Activated naive CD4-positive, alpha-beta T cell treated with anti-CD3 and anti-CD28 coated beads for 36 hours (primary cell): ENCODE measurements at places on chromosomes 4 and X.

- DNase-seq = no peak
Measured at GRCh38 chrX:72143609-72143907, 11.8 kb upstream of the RTL5 start.

- no peak for DNase-seq
Measured at GRCh38 chr4:48967101-48967500, 19.0 kb upstream of the CWH43 start.

- no peak for DNase-seq
Measured at GRCh38 chrX:154063234-154063633, 34.3 kb downstream of the MECP2 start.

DNA sequence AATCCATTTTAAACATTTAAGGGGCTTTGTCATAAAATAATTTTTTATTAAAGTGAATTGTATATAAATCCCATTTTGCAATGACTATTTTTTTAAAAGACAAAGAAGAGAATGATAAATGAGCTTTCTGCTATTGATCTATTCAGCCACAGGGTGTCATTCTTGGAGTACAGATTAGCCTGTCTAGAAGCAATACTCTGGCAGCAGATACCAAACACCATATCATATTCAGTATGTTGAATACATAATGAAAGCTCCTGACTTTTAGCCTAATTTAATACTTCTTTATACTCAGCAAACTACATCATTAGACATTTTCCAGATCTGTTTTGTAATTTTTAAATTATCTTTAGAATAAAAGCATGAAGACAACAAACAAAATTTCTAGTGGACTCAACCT, 496.3 kb downstream of the PDGFC start:
- no peak for DNase-seq

DNA sequence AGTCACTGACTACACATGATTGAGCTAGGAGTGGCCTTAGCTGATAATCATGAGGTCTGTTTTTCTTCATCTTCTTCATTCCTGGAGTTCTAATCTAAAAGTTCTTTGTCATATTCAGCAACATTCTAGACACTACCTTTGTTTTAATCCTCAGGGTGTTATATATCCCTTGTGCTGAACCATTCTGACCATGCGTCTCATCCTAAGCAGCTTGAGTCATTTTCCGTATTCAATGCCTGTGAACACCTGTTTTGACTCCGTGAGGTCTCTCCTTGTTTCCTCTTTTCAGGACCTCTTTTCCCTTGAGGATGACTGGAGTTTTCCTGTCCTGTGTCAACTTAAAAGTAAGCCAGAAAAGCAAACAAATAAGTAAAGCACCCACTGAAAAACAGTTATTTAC, 597.9 kb downstream of the GBA3 start:
- no peak for DNase-seq

DNA sequence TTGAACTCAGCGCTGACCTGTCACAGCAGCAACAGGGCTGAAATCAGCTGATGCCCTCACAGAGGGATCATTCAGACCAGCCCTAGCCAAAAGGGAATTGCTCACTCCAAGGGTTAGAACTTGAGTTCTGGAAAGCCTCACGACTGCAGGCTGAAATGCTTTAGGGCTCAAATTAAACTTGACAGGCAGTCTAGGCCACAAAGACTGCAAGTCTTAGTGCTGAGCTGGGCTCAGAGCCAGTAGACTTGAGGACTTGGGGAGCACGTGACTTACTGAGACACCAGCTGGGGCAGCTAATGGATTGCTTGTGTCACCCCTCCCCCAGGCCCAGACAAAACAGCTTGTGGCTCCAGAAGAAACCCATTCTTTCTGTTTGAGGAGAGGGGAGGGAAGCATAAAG, 119.0 kb upstream of the SLC6A14 start:
- DNase-seq = no peak

GRCh38 chr4:55078987-55079386, 46.4 kb downstream of the KDR start:
- DNase-seq = no peak

- no peak for DNase-seq
Measured at GRCh38 chr4:14827111-14827510, 175.2 kb upstream of the CPEB2 start.

DNA sequence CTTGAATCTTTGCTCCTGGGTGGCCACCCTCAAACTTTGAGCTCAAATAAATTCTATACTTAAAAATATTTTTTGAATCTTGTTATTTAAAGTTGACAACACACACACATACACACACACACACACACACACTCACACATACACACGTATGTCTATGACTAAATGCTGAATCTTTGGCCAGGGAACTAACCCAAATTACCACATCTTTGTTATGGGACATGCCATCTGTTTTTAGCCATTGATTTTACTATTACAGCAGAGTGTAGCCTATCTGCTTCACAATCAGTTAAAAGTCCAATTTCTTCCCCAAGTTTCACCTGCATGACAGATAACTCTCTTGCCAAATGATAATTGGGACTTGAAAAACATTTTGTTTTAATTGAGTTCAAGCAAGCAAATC, 45.0 kb upstream of the USP46 start:
- no peak for DNase-seq

GRCh38 chr4:160265836-160266235, 1163.0 kb downstream of the RAPGEF2 start:
- no peak for DNase-seq

- no peak for DNase-seq
Measured at GRCh38 chr4:122967231-122967630, 44.8 kb upstream of the NUDT6 start.

DNA sequence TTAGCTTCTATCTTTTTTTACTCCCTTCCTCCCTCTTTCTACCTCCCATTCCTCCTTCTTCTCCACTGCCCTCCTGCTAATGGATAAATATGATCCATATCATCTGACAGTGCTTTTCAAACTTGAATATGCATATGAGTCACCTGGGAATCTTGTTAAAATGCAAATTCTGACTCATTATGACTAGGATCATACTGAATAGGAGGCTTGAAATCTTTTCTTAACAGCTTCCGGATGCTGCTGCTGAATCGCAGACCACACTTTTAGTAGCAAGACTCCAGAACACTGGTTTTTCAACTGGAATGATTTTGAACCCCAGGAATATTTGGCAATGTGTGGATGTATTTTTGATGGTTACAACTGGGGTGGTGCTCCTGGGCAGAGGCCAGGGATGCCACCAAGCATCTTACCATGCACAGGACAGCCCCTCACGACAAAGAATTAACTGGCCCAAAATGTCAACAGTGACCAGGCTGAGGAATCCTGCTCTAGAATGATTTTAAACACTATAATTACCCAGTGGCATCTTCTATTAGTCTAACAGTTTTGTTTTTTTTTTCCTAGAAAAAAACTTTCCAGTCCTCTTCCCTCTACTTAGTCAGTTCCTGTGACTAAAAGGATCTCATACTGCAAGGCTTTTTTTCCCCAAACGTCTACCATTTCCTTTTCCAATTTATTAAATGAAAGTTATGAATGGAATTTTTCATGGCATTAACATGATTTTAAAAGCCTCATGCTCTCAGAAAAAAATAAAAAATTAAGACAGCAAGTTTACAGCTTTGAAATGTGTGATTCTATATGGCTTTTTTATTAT, 10.6 kb upstream of the PYURF start:
- DNase-seq = no peak

DNA sequence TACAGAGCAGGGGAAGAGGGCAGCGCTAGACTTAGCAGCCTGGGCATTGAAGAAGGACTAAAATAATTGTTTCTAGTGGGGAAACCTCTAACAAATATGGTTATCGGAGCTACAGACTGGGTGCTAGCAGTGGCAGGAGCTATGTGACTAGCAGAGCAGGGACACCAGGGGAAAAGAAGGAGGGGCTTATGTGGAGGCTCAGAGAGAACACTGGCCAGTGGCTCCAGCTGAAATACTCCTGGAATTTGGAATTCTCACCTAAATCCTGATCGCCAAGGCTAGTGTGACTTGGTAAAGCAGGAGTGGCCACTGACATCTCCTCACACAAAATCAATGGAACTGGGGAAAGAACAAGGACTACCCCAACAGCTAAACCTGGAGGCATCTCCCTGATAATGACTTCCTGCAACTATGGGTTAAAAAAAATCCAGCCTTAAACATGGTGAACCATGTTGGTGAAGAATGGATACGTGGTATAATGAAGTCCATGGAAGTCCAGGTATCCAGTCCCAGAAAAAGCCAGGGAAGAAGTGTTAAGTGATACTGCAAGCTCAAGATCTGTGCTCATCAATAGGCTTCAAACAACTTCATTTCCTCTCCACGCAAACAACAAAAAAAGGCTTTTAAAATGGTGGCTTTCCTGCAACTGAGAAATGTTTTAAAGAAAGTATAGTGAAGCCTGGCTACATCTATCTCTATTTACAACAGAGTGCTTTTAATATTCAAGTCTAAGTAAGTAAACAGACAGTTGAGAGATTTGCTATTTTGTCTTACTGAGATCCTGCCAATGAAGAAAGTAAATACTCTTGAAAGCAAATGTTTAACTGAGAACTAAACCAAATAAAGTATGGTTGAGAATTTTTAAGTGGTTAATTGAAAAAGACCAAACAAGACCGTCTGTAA, 1.8 kb downstream of the TAPT1 start:
- DNase-seq = no peak
